ENCODE measurements at places on chromosomes 4 and X.

DNA sequence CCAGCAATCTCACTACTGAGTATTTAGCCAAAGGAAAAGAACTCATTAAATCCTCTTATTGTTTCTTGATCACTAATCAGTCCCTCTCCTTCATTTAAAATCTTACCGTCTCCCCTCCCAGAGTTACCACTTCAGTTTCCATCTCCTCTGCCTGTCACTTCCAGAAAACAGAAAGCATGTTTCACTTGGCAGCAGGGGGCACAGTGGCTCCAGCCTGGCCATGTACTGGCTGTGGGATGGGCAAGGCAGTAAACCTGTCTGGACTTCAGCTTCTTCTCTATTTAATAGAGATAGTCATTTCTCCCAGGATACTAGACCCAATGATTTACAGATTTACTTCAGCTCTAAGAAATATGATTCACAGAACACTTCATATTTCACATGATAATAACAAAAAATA, 63.2 kb downstream of the CD40LG start:
- DNase-seq, result no peak

DNA sequence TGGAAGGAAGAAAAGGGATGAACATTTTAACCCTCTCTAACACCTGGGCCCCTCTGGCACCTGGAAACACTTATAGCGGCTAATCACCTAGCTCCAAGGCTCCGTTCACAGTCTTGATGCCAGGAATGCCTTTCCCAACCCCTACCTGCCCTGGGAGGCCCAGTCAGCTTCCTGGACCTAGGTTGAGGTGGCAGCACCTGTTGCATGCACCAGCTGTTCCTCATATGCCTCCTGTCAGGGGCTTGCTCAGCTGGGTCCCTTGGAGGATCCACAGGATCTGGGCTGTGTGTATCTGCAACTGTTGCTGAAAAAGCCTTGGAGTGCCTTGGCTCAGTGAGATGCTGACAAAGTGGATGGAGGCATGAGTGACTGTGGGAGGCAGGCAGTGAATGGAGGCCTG, 4.4 kb downstream of the CFP start:
- no peak for DNase-seq

DNA sequence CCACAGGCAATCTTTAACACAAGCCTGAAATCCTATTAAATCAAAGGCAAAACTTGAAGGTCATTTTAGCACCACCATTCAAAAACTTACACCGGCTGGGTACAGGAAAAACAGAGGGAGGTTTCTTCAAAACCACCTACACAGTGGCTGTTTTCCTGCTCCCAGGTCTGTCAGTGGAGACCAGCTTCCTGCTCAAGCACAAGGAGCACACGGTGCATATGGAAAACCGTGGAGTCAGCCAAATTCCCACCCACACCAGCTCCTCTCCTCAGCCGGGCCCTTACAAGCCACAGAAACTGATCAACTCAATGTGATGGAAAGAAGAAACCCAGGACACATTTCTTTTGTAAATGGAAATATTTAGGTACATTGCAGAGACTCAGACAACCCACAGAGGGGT, 14.3 kb upstream of the FAM241A start:
- DNase-seq, result no peak

GRCh38 chrX:41824551-41824950, 98.8 kb downstream of the CASK start:
- no peak for DNase-seq

- DNase-seq, result no peak
Measured at GRCh38 chr4:117874216-117874615, 160.1 kb upstream of the NDST3 start.

DNA sequence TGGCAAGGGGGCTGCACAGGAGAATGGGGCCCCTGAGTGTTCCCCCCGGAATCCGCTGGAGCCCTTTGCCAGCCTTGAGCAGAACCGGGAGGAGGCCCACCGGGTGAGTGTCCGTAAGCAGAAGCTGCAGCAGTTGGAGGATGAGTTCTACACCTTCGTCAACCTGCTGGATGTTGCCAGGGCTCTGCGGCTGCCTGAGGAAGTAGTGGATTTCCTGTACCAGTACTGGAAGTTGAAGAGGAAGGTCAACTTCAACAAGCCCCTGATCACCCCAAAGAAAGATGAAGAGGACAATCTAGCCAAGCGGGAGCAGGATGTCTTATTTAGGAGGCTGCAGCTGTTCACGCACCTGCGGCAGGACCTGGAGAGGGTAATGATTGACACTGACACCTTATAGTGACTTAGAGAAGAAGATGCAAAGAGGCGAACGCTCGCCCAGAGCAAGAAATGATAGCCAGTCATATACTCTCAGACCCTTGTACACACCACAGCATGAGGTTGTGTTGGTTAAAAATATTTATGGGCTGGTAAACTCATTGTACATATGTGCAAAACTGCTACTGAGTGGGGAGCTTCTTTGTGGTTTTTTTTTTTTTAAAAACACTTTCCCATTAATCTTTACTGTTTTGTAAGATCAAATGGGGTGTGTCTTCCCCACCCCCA, 52.5 kb downstream of the JADE1 start:
- no peak for DNase-seq

- DNase-seq, result no peak
Measured at GRCh38 chr4:157957905-157958304, 214.9 kb downstream of the GASK1B start.

GRCh38 chrX:53813670-53814440, 127.3 kb upstream of the HUWE1 start:
- no peak for DNase-seq

DNA sequence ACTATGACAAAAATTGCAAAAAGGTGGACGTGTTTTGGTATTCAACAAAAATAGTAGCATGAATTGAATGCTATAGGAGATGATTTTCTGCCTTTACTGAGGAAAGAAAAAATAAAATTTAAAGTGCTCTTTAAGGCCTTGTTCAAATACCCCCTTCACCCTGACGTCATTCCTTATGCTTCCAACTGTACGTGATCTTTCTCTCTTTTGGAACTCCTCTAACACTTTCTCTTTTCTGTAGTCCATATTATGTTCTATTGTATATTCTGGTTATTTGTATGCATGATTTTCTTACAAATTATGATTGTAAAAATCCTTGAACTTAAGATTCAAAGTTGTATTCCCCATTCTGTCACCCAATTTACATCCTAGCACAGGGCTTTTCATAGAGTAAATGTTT, 100.5 kb downstream of the POU4F2 start:
- no peak for DNase-seq

GRCh38 chr4:176002007-176002613, 63.5 kb upstream of the WDR17 start:
- no peak for DNase-seq

- no peak for DNase-seq
Measured at GRCh38 chr4:20248155-20248558, 3.5 kb upstream of the SLIT2 start.

DNA sequence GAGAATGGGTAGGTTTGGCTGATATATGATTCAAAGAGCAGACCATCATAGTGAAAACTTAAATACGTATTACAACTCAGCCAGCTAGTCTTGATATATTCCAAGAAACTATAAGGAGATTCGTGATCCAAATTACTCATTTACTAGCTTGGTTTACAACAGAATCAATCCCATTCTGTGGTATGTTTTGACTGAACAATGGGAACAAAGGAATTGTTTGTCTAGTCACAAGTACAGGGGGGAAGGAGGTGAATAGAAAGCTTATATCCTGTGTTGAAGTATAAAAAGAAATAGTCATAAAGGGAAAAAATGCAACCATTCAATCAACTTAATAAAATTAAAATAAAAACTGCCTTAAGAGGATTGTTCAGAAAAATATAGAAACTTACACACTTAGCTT, 17.0 kb downstream of the C4orf54 start:
- no peak for DNase-seq

DNA sequence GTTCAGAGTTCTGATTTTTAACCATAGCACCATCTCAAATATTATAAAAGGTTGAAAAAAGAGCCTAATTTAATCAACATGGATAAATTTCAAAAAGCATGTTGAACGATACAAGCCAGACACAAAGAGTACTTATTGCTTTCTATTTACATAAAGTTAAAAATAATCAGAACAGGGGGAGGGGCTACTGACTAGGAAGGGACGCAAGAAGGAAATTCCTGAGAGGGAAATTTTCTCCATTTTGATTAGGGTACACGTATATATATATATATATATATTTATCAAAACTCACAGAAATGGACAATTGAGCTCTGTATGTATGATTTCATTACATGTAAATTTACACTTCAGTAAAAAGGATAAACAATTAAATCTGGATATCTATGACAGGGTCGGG, 482 bp upstream of the MBTPS2 start:
- DNase-seq, result no peak

GRCh38 chr4:1985780-1986577, 22.8 kb downstream of the NELFA start:
- DNase-seq, result no peak

DNA sequence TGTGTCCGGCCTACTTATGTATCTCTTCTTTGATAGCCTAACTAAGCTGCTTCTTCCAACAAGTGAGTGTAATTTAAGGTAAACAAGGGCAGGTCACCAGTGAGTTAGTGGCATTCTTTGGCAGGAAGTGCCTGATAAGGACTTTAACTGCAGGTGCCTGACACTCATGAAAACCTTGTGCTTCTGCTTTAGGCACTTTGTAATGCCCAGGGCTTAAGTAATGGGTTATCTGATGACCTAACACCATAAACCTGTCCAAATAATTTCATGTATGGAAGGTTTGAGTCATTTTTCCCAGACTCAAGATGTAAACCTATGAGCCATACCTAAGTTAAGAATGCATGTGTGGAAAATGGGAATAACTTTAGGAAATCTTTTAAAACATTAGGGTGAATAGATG, 43.0 kb downstream of the BCOR start:
- DNase-seq, result no peak

GRCh38 chr4:173535957-173536356, 5.9 kb upstream of the HAND2 start:
- DNase-seq, result no peak

- DNase-seq, result no peak
Measured at GRCh38 chrX:132710656-132711155, 221.9 kb upstream of the MBNL3 start.

- no peak for DNase-seq
Measured at GRCh38 chrX:136754651-136755050, 26.1 kb downstream of the ARHGEF6 start.

- DNase-seq, result no peak
Measured at GRCh38 chr4:128346054-128346716, 58.6 kb upstream of the PGRMC2 start.

DNA sequence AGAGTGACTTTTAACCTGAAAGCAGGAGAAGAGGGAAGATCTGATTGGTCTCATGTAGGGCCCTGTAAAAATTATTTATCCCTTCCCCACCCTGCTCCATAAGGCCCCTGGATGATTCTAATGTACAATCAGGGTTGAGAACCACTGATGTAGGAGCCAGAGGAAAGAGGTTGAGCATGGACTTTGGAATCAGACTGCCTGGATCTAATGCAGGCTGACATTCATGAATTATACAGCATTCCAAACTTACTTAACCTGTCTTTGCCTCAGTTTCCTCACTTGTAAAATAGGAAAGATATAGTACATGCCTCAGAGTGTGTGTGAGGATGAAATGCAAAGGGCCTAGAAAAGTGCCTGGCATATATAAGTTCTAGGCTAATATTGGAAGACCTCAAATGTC, 47.0 kb downstream of the STX18 start:
- DNase-seq, result no peak

DNA sequence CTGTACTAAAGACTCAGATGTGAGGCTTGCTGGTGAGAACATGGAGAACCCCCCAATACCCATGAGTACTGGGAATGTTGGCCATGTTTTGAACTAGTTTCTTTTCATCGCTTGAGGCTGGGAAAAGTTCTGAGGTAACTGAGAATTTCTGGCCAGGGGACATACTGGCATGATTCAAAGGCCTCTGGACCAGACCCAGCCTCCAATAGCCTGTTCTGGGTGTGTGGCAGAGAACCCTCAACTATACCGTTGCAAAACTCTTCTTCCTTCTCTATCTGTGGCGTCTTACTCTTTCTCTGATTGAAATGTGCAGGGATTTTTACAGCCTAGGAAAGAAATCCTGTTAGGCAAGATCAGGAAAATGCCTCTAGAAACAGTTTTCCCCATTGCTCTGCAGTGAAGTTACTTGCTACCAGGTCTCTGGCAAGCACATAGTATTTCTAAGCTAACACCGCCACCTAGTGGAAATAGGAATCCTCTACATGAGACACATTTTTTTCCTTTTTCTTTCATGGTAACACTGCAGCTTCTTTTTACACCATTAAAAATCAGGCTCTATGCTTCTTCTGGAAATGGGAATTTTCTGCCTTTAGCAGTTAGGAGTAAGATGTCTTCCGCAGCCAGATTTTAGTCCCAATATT, 170.7 kb upstream of the ZCCHC13 start:
- DNase-seq, result no peak

GRCh38 chrX:129872524-129872923, 28.8 kb upstream of the ZDHHC9 start:
- no peak for DNase-seq

GRCh38 chrX:8684201-8684965, 47.6 kb downstream of the ANOS1 start:
- no peak for DNase-seq

DNA sequence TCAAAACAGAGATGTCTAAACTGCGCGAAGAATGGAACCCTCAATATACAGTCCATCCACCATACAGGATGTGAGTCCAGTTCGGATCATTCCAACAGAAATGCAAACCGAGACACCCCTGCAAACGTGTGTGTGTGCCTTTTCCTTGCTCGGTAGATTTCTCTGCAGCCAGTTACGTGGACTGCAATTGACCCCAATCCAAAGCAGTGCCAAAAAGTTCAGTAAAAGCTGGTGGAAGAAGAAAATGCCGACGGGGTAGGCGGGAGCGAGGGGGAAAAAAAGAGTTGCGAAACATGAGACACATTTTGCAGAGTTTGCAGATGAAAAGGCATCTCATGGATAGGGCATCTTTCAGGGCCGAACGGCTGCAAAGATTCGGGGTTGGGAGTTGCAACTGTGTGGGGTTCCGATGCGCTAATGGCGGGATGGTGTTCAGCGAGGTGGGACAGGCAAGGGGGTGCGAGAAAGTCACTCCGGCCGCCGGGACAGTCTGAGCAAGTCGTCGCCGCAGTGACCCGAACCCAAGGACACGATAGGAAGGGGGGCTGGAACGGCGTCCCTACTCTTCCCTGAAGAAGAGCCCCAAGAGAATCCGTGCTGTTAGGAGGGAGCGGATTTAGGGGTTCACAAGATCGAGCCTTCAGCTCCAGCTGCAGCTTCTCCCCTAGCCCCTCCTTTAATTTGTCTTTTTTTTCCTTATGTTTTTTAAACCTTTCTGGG, 3.8 kb downstream of the PHOX2B start:
- no peak for DNase-seq

DNA sequence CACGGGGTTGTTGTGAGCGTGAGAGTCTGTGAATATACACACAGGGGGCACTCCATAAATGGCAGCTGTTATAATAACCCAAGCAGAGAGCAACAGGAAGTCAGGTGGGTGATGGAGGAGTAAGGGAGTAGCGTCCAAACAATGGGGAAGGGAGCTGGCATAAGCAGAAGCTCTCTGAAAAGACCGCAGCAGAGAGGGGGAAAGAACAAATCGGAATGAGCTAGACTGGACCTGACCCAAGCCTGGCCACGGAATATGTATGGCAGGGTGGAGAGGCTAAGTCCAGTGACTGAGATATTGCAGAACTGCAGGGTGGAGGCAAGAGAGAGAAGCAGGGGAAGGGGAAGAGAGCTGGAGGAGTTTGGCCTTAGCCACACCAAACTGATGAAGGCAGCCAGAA, 6.5 kb upstream of the GJB1 start:
- DNase-seq, result no peak

Measured in stimulated activated CD4-positive, alpha-beta T cell treated with anti-CD3 and anti-CD28 coated beads, TNF-alpha, amount 100 ng/mL, for 48 hours (primary cell).